ENCODE measurements at places on chromosomes 2 and 18.

DNA sequence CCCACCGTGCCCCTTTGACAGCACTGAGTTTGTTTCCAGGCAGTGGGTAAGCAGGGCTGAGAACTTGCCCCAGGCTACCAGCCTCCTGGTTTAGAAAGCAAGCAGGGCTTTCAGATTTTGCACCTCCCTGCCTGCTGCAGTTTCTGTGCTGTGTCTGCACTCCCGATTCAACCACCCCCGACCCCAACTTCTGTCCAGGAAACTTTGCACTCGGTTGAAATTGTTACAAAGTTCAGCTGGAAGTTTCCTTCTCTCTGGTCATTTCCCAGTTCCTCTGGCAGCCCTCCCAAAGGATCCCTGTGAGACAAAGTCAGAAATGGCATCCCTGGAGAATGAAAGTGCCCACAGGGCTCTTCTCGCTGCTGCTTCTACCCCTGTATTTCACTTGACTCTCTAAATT lies 12.4 kb upstream of the UPP2 start:
- DNase-seq: no peak

- DNase-seq: no peak
Observed at GRCh38 chr2:160695402-160696086, 201.9 kb upstream of the RBMS1 start.

- no peak for DNase-seq
Observed at GRCh38 chr2:17792515-17792914, 23.7 kb upstream of the MSGN1 start.

GRCh38 chr2:166485558-166486178 lies 8.4 kb downstream of the SCN7A start:
- DNase-seq: no peak

- no peak for DNase-seq
Observed at GRCh38 chr2:7971248-7971647, 710.6 kb upstream of the ID2 start.

DNA sequence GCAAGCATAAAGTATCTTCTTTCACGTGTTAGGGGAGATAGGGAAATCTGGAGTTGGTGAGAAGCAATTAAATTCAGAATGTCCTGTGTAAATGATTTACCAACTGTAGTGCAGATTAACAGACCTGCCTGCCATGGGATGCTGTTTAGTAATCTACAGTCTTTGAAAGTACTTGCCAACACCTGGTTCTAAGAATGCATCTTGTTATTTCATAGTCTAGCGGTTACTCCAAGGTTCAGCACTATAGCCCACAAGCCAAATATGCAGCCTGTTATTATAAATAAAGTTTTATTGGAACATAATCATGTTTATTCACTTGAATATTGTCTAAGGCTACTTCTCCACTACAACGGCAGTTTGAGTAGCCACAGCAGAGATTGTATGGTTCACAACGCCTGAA lies 100.8 kb downstream of the OSBPL6 start:
- DNase-seq: no peak

DNA sequence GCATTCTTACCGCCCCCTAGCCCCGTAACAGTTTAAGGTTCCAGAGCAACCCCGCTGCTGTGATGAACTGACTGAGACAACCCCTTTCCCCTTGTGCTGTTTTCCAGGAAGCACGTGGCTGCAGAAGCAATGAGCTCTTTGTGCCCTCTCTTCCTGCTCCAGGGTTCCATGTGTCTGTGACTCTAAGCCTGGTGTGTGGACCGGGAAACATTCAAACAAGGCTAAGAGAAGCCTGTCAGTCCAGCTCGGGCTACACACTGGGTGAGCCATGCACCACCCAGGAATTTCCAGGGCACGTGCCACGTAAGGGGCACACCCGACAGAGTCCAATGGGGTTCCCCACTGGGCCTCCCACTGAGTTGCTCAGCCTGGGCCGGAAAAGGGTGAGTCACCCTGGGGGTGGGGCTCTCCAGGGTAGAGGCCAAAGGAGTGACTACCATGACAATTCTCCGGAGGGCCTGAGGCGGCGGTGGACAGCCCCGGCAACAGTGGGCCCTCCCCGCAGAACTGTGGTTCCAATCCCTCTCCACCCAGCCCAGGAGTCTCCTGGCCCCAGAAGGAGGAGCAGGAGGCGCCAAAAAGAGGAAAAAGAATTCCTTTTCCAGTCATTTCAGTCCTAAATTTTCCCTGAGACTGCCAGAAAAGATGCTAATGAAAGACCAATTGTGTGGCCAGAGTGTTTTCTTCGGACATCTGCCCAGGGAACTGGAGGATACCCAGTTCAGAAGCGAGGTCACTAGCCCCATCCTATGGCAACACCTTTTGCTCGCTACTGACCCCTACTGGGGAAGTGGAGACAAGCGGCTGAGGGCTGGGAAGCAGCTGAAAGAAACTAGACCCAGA lies 157.8 kb upstream of the SLC1A4 start:
- peak; percentile 66 for DNase-seq

GRCh38 chr2:52141076-52141475 lies 1109.1 kb upstream of the NRXN1 start:
- DNase-seq: no peak

DNA sequence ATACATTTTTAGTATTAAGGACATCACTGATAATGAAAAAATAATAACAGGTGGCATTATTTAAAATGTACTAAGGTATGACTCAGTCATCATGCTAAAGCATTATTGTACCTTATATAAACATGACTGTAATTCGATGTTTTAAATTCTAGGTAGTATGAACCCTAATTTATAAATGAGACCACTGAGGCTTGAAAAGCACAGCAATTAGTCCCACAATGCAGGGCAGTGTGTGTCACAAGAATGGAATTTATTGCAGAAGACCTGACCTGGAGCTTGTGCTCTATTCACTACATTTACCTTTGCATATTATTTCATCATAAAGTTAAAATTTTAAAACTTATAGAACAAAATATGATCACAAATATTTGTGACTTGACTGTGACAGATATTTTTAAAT lies 358.5 kb upstream of the DSEL start:
- no peak for DNase-seq

DNA sequence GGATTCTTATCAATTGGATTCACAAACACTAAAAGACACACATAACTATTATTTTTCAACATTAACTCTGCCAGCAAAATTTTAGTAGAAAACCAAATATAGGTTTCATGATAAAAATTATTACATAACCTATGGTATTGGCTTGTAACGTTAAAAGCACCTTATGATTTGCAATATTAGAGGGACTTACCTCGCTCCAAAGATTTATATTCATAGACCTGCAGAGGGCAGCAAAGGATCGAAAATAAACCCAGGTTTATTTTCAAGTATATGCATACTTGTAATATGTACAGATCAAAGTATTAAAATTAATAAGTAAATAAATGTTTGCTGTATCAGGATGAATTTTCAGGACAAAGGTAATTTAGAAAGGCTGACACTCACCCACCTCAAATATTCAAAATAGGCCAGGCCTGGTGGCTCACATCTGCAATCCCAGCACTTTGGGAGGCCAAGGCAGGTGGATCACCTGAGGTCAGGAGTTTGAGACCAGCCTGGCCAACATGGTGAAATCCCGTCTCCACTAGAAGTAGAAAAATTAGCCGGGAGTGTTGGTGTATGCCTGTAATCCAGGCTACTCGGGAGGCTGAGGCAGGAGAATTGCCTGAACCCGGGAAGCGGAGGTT lies 45.3 kb downstream of the LRPPRC start:
- DNase-seq: peak; percentile 28

- DNase-seq: no peak
Observed at GRCh38 chr2:17052001-17052400, 386.4 kb upstream of the CYRIA start.

DNA sequence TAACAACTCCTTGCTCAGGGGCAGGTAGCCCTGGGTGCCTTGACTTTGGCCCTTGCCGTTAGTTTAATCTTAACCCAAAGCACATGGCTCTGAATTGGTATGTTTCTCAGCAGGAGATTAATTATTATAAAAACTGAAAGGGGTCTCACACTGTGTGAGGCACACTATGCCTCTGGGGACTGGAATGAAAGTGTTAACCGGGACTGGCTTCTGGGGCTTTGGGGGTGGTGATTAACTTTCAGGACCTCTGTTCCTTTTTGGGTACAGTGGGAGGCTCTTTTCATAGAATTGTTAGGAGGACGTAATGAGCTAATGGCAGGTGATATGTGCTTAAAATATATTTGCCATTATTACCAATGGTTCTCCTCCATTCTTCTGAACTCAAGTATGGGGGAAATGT lies 5.1 kb downstream of the MERTK start:
- DNase-seq: no peak

- DNase-seq: no peak
Observed at GRCh38 chr2:102301867-102302362, 9.4 kb upstream of the IL1RL1 start.

DNA sequence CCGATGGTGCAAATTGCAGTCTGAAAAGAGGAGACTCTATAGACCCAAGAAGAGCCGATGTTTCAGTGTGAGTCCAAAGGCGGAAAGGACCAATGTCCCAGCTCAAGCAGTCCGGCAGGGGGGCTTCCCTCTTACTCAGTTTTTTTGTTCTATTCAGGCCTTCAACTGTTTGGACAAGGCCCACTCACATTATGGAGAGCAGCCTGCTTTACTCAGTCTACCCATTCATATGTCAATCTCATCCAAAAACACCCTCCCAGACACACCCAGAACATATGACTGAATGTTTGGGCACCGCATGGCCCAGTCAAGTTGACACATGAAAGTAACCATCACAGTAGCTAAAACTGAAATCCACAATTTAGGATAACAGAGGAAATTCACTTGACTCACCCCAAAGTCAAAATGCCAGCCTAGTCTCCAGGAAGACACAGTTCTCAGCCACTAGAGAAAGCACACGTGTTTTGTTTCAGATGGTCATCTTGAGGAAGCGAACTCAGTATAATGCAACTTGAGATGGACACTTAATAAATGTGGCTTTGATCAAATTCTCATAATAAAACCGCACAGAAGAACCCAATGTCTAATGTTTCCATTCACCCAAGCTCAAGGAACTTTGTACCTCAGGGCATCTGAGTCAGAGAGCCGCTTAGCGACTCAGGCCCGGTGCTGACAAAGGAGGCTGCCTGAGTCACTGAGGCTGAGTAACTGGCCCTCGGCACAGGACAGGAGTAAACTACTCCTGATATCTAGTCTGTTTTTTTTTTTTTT lies 2.4 kb downstream of the FHL2 start:
- no peak for DNase-seq

DNA sequence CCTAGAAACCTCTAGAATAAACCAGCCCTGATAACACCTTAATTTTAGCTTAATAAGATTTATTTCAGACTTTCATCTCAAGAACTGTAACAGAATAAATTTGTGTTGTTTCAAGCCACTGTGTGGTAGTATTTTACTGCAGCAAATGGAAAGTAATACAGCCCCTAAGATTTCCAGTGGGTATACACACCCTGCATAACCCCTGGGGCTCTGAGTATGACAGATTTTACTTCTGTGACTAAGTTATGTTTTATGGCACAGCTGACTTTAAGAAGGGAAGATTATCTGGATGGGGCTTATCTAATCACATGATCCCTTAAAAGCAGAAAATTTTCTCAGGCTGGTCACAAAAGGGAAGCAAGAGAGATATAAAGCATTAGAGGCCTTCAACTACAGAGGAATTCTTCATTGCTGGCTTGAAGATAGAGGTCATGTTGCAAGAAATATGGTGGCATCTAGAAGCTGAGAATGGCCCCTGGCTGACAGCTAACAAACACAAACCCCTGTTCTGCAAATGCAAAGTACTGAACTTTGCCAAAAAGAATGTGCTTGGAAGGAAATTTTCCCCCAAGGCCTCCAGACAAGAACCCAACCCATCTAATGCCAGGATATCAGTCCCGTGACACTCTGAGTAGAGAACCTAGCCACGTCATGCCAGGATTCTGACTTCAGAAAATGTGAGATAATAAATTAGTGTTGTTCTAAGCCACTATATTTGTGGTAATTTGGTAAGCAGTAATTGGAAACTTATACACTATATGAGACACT lies 67.8 kb upstream of the SLC9A2 start:
- no peak for DNase-seq

GRCh38 chr2:45571940-45572339 lies 39.1 kb downstream of the SRBD1 start:
- no peak for DNase-seq

DNA sequence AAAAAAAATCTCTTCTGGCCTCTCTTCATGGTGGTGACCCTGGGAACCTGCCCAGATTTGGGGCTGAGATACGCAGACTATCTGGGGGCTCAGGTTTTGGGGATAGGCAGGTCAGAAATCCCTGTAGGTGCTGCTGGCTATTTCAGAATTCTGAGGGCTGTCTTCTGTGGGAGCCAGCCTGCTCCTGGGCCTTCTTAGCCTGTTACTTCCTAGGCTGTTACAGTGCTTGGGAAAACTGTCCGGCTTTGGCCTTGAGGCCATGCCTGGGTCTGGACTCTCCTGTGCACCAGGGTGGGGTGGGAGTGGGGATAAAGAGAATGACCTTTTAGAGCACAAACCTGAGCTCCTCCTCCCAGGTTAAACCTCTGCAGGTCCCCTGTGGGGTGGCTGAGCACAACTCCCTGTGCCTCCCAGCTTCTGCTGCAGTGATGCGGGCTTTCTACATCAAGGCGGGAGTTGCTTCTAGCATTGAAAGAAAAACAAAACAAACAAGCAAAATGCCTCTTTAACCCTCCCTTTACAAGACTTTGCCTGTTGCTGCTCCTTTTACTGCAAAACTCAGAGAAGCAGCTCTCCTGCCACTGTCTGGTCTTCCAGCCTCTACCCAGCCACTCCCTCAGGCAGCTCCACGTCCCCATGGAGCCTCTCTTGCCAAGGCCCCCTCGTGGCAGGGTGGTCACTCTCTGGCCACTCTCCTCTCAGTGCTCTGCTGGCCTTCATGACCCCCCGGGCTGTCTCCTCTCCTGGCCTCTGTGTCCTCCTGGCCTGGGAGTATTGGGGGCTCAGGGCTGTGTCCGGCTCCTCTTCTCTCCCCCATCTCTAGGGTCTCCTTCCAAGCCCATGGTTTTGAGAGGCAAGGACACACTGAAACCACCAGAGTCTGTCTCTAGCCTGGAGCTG lies 293.0 kb upstream of the HS6ST1 start:
- DNase-seq: no peak

GRCh38 chr2:23534771-23535170 lies 149.8 kb downstream of the KLHL29 start:
- no peak for DNase-seq

GRCh38 chr2:239544918-239545465 lies 144.2 kb upstream of the HDAC4 start:
- DNase-seq: no peak

DNA sequence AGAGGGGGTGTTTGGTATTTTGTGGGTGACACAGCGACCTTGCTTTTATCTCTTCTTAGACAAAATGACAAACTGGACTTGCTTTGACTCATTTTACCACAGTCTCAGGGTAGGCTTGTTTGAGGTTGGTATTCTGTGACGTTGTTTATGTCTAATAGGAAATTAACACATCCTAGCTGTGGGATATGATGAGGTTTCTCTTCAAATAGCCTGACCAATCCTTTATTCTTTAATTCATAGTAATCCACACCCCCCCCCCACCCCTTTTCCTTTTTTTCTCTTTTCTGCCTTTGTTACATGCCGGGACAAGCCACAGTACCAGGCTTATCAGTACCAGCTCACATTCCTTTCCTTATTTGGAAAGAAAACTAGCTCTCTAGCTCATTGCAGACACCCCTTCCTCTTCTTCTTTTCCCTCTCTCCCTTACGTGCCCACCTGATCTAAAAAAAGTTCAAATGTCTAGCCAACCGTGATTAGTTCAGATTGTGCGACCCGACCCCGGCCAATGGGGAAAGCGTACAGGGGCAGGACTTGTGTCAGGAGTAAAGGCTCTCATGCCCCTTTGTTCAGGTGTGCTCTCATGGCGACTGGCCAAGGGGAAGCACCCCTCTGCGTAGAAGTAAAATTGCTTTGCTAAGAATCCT lies 52.2 kb upstream of the PTPRM start:
- DNase-seq: no peak
